Activated CD8-positive, alpha-beta memory T cell treated with anti-CD3 and anti-CD28 coated beads, Interleukin-2, amount 10 ng/mL, durations not matched to agents 7 days and 5 days (primary cell): ENCODE measurements at places on chromosomes 2 and 18.

DNA sequence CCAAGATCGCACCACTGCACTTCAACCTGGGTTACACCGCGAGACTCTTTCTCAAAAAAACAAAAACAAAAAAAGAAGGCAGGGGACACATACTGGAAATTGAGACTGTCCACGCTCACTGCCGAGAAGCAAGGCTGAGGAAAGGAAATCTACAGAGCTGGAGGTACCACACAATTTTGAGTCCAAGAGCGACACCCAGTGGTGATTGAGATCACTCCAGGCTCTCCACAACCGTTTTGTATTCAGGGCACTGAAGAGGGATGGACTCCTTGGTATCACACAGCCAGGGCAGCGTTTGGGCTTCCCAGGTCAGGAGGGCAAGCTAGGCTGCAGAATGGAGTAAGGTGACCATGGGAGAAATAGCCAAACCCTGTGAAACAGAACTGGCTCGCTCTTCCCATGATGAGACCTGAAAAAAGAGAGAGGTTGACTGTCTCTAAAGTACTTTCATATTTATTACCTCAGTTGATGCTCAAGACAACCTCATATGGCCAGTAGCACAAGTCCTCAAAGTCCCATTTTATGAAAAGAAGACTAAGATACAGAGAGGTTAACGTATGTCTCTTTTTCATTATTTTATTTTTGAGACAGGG is 74.5 kb upstream of the YPEL5 start:
- H3K27me3 ChIP-seq = peaks cover 33% of the 10 kb centered on the region
- H3K36me3 ChIP-seq = no peaks in the 10 kb centered on the region
- no peak overlapping the region for H3K27ac ChIP-seq
- no peaks in the 10 kb centered on the region for H3K4me1 ChIP-seq
- H3K4me3 ChIP-seq = no peak overlapping the region
- peak; percentile 76 for DNase-seq

DNA sequence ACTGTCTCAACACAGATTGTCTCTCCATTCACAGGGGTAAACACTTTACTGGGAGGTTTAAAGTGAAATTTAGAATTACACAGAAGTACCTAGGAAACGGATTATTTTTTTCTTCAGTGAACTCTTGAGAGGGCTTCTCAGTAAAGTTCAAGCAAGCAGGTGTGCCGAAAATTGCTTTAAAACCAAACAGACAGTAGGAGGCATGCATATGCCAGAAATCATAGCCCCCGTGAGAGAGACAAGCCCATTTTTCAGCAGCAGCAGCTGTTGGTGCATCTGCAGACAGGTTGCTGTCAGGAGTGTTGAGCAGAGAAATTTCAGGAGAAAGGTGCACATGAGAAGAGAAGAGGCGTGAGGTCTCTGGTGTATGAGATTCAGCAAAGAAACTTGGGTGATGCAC is 2115.5 kb upstream of the CELF4 start:
- DNase-seq = no peak
- H3K4me1 ChIP-seq = no peaks in the 10 kb centered on the region
- no peaks in the 10 kb centered on the region for H3K36me3 ChIP-seq
- no peak overlapping the region for H3K27ac ChIP-seq
- no peaks in the 10 kb centered on the region for H3K27me3 ChIP-seq
- H3K4me3 ChIP-seq = no peak overlapping the region

DNA sequence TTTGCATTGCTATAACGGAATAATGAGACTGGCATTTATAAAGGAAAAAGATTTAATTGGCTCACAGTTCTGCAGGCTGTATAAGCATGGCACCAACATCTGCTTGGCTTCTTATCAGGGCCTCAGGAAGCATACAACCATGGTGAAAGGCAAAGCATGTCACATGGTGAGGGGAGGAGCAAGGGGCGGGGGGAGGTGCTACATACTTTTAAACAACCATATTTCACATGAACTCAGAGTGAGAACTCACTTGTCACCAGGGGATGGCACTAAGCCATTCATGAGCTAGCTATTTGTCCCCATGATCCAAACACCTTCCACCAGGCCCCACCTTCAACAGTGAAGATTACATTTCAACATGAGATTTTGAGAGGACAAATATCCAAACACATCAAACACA is 188.7 kb downstream of the MBD5 start:
- no peak overlapping the region for H3K27ac ChIP-seq
- H3K27me3 ChIP-seq = no peaks in the 10 kb centered on the region
- no peak for DNase-seq
- no peaks in the 10 kb centered on the region for H3K4me1 ChIP-seq
- H3K36me3 ChIP-seq = no peaks in the 10 kb centered on the region

DNA sequence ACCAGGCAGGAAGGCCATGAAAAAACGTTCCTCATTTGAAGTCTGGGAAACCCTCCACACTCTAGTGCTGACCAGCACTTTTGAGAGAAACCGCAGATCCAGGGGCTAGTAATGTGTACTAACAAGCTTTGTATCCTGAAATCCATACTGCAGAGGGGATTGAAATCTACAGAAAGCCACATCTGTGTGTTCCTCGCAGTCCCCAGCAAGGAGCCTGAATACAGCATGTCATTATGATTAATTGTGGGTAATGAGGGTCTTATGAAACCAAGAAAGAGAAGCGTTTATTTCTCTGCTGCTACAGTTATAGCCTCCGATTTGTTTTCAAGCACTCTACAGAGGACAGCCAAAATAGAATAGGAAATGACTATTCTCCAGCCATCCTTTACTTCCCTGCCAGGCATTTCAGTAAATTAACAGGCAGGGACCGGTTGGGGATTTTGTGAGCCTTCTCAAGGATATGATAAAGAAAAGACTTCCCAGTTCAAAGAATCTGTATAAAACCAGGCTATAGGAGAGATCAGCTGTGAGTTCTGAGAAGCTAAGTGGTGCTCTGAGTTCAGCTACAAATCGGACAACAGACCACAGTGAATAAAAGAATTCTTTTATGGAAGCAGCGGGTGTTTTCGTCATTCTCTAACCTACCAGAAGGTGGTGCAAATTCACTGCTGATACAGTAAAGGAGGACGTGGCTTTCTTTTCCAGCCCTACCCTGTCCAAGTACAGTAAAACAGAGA is 133.4 kb downstream of the INSIG2 start:
- peaks cover 72% of the 10 kb centered on the region for H3K27me3 ChIP-seq
- no peak overlapping the region for H3K27ac ChIP-seq
- H3K36me3 ChIP-seq = no peaks in the 10 kb centered on the region
- no peak overlapping the region for H3K4me3 ChIP-seq
- DNase-seq = peak; percentile 48

- no peak for DNase-seq
- peaks cover 10% of the 10 kb centered on the region for H3K36me3 ChIP-seq
- no peaks in the 10 kb centered on the region for H3K4me1 ChIP-seq
- peaks cover 3% of the 10 kb centered on the region for H3K27me3 ChIP-seq
Measured at GRCh38 chr18:80022613-80023012, 11.6 kb upstream of the RBFA start.

- H3K27me3 ChIP-seq = no peaks in the 10 kb centered on the region
- no peak overlapping the region for H3K4me3 ChIP-seq
- H3K4me1 ChIP-seq = no peaks in the 10 kb centered on the region
- DNase-seq = no peak
- no peak overlapping the region for H3K27ac ChIP-seq
Measured at GRCh38 chr18:240175-240574, 27.7 kb downstream of the THOC1 start.

GRCh38 chr2:143954844-143955243 is 565.1 kb downstream of the ZEB2 start:
- H3K36me3 ChIP-seq = peaks cover 4% of the 10 kb centered on the region
- DNase-seq = no peak
